ENCODE measurements at places on chromosomes 5 and 9.

GRCh38 chr9:7273575-7273974 lies 515.8 kb downstream of the KDM4C start:
- DNase-seq = no peak

- DNase-seq = no peak
These were observed 12.8 kb upstream of the GFRA3 start for GRCh38 chr5:138287246-138287645.

- no peak for DNase-seq
These were observed 37.4 kb downstream of the CAMK4 start for GRCh38 chr5:111261610-111262009.

- no peak for DNase-seq
These were observed at the start of gene ADAMTS12 for GRCh38 chr5:33891788-33892619. Gene ADAMTS12, minus strand, starts transcription at chr5:33891990. Its CDS starts 134 bp downstream, at chr5:33891856.

DNA sequence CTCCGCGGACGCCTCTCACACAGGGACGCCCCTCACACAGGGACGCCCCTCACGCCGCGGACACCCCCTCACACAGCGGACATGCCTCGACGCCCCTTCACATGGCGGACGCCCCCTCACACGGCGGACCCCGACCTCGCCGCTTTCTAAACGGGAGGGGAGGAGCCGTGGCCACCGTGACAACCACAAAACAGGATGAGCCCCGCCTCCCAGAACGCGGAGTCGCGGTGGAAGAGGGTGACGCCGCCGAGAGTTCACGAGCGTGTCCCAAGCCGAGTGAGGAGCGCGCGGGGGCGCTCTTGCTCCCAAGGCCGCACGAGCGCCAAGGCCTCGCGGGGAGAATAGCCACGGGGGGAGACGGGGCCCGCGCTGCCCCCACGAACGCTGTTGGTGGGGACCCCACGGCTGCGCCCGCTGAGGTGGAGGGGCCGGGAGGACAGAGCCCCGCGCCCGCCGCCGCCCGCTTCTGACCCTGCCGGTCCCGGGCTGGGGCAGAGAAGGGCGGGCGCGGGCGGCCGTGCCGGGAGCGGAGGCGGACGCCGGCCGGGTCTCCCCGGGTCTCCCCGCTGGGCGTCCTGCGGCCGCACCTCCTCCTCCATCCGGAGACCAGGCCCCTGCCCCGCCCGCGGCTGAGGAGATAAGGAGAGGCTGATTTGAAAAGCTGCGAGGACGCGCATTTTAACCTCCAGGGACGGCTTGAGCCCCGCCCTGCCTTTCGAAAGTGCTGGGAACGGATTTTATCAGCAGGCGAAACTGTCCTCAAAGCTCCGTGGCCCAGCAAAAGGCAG lies 3.9 kb upstream of the NKD2 start:
- DNase-seq = no peak

GRCh38 chr5:146818822-146819221 lies 59.7 kb downstream of the PPP2R2B start:
- no peak for DNase-seq

- no peak for DNase-seq
These were observed 186.3 kb upstream of the TUSC1 start for GRCh38 chr9:25864509-25864908.

DNA sequence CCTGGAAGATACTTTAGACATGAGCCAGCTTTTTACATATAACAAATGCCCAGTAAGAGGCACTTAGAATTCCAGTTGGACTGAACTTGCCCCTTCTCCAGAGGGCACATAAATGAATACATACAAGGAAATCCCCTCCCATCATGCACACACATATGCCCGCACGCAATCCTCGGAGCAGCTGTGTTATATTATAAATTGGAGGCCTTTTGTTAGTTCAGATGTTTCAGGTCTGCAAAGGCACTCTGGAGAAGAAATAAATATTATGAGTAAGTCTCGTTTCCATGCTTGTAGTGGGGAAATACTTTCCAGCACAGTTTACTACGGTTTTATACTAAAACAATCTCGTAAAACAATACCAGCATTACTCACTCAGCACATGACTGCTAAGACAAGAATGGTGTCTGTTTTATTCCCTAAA lies 17.6 kb upstream of the MUSK start:
- no peak for DNase-seq

DNA sequence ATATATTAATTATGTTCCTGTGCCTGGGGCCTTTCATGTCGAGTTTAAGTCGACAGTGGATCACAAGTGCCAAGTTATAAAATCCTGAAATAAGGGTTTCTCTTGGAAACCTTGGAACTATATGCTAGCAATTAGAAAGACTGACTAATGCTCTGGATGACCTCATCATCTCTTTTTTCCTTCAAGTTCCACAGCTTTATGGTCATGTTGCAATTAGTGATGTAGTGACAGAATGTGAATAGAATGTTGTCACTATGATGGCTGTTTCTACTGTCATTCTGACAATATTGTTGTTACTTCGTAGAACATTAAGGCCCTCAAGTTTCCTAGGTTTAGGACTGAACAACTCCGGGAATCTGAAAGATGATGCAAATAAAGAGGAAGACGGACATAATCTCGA lies 368.0 kb upstream of the SEMA6A start:
- no peak for DNase-seq

GRCh38 chr9:107274953-107275422 lies 8.1 kb upstream of the RAD23B start:
- DNase-seq = no peak

- no peak for DNase-seq
These were observed 23.6 kb upstream of the CSF1R start for GRCh38 chr5:150109921-150110320.

DNA sequence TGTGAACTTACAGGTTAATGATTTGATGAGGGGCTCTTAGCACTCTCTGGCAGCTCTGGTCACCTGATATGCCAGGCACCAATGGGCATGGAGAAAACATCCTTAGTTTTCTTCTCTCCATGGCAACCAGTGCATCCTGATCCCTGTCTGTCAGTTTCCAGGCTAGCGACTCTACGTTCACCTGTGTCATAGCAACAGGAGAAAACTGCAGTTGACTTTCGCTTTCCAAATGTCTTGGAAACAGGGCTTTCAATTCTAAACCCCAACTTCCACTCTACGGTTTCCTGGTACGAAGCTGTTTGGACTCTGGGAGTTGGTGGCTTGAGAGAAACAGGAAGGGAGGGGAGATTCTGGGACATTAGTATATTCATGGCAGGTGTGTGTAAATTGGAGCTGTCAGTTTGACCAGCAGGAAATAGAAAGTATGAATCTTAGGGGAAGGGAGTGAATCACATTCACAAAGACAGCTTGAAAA lies 74.4 kb downstream of the SLC28A3 start:
- DNase-seq = no peak

DNA sequence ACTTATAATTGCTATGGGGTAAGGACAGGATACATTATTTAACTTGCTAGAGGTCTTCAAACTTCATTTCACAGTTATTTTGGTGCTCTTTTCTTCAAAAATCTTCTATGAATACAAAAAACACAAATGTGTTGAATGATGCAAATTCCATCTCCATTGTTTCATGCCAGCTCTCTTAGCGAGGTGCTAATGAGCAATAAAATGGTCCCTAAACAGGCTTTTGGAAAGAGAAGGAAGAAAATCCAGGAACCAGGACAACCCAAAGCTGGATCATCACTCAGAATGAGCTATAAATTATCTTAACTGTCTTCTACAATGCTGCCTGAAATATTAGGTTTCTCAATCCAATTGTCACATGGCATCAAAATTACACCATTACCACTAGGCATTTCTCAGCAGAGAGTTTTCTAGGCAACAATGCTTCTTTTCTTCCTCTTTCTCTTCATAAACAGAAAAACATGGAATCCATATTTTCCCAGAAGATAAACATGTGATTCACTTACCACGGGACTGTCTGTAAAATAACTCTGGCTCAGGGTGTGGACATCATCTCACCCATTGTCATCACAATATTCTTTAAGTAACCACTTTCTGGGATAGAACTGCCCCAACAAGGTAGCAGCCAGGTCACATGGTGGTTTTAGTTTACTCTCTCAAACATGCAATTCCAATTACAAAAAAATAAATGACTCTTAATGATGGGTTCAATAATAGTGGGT lies 249.4 kb downstream of the NPR3 start:
- DNase-seq = no peak

- no peak for DNase-seq
These were observed 45.1 kb upstream of the PJA2 start for GRCh38 chr5:109454731-109455505.

DNA sequence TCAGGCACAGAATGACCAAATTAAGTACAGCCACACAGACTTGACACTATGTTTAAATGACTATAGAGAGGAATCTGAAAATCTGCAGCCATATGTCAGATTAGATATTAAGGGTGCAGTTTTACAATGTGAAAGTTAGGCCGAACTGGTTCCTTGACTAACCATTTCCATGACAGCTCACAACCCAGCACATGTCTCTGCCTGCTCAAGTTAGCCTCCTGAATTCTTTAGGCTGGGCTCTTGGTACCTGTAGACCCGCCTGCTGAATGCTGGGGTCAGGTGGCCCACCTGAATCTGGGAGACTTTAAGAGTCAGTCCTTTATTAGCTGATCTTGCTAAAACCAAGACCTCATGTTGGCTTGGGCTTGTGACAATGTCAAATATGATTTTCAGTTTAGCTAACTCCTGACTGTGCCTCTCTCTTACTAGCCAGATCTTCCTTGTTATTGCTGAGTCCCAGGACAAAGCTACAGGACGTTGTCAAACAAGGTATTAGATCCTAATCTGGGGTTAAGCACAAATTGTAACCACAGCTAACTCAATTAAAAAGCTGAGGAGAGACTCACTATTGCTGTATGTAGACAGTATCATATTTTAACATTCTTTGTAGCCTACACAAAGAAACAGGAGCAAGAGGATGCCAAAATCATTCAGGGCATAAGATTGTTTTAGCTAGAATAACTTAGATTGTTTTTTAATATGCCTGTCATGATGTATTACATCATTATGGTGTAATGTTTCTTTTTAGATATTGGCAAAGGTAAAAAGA lies 490.9 kb downstream of the SEMA5A start:
- DNase-seq = no peak

DNA sequence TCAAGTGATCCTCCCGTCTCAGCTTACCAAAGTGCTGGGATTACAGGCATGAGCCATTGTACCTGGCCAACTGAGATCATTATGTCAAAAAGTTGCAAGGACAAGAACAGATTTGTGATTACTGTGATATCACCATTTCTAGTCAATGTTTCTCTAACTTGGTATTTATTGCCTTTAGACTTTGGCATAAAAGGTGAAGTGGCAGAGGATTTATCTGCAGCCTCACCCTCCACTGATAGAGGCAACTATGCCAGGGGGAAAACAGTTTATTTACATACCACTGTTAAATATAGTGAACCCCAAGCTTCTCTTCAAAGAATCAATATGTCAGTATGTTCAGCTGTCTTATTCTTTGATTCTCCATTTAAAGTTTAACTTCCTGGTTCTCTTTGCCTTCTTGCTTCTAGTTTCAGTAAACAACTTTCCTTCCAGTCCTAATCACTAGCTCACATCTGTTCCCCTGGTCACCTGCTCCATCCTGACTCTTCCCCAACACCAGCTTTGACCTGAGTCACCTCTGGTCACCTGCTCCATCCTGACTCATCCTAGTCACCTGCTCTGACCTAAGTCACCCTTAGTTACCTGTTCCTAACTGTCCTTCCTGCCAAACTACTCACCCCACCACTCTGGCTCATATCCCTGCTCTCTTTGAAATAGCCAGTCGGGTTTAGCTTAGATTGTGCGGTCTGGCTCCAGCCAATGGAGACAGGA lies 29.9 kb downstream of the SEMA6A start:
- DNase-seq = no peak

DNA sequence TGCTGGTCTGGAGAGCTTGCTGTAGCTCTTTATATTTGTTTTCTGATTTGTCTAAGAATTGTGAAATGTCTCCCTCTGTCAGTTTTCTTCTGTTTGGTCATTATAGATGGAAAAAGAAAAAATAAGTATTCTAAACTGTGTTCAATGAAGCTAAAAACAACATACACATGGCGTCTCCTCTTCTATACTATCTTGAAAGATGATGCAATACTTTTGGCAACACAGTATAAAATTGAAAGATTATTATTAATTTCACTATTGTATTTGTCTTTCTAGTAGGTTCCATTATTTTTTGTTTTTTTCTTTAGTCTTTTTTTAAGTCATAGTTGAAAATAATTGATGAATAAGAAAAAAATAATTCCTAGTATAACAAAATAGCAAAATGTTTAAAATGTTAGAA lies 22.5 kb downstream of the CCDC192 start:
- DNase-seq = no peak

DNA sequence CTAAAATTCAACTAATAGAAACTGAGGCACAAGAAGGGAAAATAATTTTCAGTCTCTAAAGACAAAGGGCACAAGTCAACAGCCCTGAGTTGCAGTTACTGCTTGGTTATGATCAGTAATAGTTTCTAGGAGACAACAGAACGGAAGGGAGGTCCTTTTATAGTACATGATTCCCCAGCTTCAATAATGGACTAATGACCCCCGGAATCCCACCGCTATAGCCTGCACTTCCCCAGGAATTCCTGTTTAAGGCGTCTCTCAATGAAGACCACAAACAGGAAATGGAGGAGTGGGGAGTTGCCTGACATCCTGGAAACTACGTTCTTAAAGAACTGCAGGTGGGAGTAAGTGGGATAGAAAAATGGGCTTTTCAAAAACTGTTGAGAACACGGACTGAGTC lies 60.6 kb downstream of the DIAPH1 start:
- no peak for DNase-seq

DNA sequence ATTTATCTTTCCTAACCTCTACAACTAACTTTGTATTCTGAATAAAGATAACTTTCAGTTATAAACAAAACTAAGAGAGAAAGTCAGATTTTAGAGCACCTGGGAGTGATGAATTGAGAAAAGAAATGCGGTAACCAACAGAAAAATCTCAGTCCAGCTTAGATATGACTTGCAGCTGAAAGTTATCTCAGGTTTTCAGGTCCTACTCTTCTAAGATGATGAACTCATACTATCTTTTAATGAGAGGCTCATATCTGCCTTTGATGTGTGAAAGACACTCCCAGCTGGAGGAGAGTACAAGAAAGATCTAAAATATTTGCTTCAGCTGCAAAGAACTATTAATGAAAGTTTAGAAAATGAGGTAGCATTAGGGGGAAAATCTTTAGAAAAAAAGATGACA lies 190.5 kb downstream of the DENND1A start:
- no peak for DNase-seq

DNA sequence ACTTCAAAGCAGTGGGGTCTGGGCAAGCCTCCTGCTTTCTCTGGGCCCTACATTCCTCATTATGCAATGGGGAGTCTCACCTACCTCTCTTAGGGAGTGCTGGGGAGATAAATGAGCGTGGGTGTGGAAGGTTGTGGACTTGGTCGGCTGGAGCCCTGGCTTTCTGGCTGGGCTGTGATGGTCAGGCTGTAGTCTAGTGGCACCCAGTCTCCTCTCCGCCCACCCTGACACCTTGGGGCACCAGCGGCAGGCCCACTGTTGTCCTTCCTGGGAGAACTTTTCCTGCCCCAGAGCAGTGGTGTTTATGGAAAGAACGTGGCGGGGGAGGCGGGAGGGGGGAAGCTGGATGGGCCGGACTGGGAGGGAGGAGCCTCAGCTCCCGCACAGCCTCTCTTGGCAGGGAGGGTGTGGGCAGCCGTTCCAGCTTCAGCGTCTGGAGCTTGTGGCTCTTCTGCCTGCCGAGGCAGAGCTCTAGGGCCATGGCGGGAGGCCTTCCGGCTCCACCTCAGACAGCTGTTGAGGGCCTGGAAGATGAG lies 4.1 kb downstream of the PTGS1 start:
- no peak for DNase-seq
